Activated CD8-positive, alpha-beta memory T cell treated with anti-CD3 and anti-CD28 coated beads for 4 hours (primary cell): ENCODE measurements at places on chromosomes 7 and 10.

DNA sequence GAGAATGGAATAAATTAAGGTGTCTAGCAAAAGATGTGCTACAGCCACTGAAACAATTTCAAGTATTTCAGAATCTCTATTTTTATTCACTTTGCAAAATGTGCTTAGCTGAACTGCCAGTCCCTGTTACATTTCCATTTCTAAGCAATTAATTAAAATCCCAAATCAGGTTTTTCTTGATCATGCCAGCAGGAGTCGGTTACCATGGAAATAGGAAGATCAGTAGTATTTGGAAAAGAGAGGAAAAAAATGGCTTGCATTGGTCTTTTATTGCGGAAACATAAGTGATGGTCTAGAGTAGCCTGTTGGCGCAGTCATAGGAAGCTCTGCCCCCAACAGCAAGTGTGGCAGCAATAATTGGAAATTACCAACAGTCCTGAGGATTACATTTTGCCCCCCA lies 867.1 kb downstream of the GATA3 start:
- no peak for DNase-seq

GRCh38 chr7:29957521-29958310 lies 31.9 kb downstream of the SCRN1 start:
- no peak for DNase-seq

DNA sequence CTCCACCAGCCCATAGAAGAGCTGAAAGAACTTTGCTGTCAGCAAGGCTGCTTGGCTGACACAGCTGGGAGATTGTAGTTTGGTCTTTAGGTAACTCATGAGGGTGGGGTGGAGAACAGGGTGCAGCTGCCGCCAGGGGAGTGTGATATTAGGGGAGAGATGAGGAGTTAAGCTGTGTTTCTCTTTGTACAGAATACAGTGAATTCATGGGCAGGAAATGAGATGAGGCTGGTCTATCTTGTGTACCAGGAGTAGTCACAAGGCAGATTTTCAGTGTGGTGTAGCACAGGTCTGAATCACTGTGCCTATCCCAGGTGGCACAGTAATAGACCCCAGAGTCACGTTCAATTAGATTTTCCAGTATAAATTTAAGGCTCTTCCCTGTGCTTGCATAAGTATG lies 56.6 kb upstream of the TARP start:
- no peak for DNase-seq

DNA sequence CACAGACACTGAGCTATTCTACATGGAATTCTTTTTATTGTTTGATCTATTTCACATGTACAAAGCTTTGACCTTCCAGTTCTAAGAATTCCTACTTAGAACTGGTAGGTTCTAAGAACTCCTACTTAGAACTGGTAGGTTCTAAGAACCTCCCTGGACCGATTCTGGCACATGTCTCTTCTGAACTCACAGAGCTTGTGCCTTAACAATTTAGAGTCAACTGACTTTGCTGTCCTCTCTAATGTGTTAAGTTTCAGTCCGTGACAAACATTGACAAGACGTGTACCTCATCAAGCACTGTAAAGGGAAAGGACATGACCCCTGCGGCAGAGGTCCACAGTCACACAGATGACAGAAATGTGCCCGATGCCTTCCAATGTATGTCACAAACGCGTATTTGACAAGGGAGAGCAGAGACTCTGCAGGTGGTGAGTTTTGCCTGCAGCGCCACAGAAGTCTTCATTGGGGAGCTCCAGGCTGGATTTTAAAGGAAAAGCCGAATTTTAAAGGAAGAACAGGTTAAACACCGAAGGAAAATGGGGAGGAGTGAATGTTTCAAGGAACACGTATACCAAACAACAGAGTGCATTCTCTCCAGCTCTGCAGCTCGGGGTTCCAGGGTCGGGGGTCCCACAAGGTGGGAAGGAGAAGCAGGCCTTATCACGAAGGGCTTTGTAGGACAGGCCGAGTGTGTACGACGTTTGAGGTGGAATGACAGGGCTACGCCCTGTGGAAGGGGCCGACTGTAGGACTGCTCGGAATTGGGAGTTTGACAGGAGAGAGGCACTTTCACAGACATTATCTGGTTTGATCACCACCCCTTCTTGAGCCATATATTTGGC lies 161.1 kb upstream of the KLF14 start:
- DNase-seq, result no peak

GRCh38 chr10:124511205-124512039 lies 49.8 kb downstream of the LHPP start:
- no peak for DNase-seq

- DNase-seq, result no peak
These were observed 25.2 kb upstream of the FIGNL1 start for GRCh38 chr7:50475340-50475739.

- no peak for DNase-seq
These were observed 6.2 kb downstream of the CCDC6 start for GRCh38 chr10:59900048-59900727.

DNA sequence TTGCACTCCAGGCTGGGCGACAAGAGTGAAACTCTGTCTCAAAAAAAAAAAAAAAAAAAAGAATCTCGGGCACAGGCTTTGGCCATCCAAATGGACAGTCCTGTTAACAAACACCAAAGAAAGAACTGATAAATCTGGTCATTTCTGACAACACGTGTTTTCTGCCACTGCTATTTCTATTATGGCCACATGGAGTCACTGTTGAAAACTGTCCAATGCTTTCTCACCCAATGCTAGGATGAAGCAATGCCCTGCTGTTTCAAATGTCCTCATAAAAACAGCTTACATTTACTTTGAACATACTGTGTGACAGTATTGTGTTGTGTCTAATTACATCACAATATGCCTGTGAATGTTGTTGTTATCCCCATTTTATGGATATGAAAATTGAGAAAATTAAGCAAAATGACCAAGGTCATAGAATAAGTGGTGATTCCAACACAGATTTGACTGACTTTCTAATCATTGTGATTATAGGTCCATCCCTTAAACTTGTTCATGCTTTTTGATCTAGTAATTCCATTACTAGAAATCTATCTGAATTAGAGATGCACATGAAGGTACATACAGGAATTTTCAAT lies 19.9 kb upstream of the MAP3K8 start:
- no peak for DNase-seq

DNA sequence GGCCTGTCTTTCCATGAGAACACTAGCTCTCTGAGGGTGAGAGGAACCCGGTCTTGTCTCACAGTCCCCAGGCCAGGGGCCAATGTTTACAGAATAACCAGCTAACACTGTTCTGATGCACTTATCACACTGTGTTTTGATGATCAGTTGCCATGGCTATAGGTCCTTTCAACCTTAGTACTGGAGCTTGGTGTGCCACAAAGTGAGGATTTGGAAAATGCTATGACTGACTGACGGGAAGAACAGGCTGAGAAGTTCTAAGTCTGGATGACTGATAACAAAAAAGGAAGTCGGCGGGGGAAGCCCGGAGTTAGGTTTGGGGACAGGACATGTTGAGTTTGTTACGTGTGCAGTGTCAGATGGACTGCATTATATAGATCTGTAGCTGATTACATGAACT lies 141.8 kb downstream of the CTTNBP2 start:
- no peak for DNase-seq

DNA sequence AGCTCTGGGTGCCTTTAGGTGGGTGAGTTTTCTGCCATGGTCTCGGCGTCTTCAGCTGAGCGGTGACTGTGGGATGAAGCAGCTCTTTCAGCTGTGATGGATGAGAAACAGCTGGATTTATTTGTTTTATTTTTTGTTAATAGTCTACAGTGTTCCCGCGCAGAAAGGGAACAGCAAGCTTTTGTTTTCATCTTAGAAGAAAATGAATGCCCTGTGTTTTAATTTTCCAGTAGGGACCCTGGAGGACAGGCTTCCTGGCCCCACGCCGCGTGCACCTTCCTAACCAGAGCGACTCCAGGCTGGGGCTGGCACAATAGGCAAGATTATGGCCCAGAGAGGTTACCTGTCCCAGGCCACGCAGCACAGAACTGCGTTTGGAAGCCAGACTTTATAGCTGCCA lies 57.6 kb downstream of the GTF2IRD1 start:
- DNase-seq, result no peak

- no peak for DNase-seq
These were observed 13.6 kb upstream of the FOXK1 start for GRCh38 chr7:4668510-4668847.

DNA sequence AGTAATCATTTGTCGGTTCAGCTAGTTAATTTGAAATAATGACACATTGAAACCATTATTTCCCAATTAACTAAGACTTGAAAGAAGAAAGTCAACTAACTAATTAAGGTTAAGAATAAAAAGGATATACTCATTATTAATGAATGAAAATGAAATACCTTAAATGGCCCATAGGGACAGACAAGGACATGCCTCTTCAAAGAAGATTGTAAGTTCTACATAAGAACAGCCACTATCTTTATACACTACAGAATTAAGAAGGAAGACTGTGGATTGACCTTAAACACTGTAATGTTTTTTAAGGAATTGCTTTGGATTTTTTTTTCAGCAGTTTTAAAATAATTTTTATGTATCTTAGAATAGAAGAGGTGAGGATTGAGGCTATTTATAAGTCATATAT lies 60.7 kb downstream of the CSTF2T start:
- DNase-seq, result no peak

DNA sequence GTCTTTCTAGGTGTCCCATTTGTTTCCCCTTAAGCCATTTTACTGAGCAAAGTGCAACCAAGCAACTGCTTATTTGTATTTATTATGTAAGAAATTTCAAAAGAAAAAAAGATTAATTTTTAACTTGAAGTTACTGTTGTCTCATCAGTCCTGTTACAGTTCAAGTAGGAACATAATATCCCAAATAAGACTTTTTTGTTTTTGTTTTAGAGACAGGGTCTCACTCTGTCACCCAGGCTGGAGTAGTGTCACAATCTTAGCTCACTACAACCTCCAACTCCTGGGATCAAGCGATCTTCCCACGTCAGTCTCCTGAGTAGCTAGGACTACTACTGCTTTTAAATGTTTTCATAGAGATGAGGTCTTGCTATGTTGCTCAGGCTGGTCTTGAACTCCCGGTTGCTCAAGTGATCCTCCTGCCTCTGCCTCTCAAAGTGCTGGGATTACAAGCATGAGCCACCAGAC lies 101.9 kb downstream of the MICU1 start:
- no peak for DNase-seq

DNA sequence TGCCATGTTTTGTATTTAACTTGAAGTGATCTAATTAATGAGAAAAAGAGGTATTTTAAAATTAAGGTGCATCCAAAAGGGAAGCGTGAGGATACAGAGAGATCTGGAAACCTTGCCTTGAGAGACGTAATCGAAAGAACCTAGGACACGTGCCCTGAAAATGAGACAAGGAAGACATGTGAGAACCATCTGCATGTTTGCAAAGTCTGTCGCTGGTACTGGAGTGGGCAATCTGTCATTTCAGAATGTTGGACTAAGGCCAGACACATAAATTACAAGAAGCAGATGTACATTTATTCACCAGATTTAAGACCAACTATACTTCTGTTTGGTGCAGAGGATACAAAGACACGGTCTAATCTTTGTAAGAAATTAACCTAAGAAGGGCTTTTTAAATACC lies 9.2 kb downstream of the AGR2 start:
- no peak for DNase-seq

GRCh38 chr10:3455385-3456334 lies 283.1 kb upstream of the PITRM1 start:
- no peak for DNase-seq

DNA sequence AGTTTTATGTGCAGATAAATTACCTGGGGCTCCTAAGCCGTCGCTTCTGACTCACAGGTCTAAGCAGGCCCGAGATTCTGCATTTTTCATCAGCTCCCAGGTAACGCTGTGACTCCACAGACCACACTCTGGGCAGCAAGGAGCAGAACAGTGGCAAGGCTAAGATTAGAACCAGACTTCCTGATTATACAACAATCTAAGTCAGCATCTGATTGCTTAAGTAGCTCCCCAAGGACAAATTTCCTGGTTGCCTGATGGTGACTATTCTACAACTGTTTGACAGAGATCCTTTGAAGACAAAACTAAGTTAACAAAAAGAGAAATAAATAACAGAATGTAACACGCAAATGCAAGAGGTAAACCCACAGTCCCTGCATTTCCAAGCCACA lies 69.0 kb downstream of the CREB3L2 start:
- no peak for DNase-seq

DNA sequence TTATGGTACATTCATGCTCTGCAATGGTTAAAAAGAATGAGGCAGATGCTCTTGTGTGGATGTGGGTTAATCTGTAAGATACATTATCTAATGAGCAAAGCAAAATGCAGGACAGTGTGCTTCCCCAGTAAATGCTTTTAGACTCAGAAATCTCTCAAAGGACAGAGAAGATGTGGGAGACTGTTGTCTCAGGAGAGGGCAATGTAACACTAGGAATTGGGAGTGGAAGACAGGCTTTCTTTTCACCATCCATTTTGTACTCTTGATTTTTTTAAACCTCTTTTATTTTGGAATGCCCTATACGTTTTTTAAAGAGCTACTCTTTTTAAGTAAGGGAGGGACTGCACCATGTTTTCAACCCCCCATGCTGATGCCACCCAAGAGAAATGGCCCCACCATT lies 77.5 kb upstream of the ADAM12 start:
- DNase-seq, result no peak
